ENCODE measurements at places on chromosomes 3 and 15.

- no peak for DNase-seq
Measured at GRCh38 chr15:79834495-79834894, 62.3 kb downstream of the MTHFS start.

- DNase-seq: no peak
Measured at GRCh38 chr3:15823092-15823491, 25.3 kb upstream of the ANKRD28 start.

GRCh38 chr15:100897221-100898151 is 17.9 kb downstream of the ALDH1A3 start:
- DNase-seq: no peak

- no peak for DNase-seq
Measured at GRCh38 chr3:42511201-42511600, 8.8 kb downstream of the VIPR1 start.

- no peak for DNase-seq
Measured at GRCh38 chr3:59978979-59979378, 929.2 kb upstream of the CFAP20DC start.

GRCh38 chr3:50550079-50550736 is 17.3 kb downstream of the C3orf18 start:
- DNase-seq: no peak

DNA sequence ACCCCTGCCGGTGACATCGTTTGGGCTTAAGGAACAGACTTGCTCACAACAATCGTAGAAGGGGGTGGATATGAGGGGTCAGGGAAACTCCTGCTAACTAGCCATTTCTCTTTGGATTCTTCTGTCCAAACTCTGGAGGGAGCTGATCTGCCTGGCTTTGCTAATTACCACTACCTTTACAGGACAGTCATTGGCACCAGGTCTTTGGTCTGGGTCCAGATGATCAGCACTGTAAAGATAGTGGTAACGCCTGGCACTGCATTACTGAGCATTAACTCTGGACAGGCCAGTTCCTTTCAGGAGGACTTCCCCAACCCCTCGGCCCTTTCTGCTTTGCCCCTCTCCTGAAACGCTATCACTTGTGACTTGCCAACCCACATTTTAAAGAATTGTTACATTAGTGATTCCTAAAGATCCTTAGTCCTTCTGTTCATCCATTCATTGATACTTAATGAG is 788 bp downstream of the UQCC5 start:
- DNase-seq: no peak

DNA sequence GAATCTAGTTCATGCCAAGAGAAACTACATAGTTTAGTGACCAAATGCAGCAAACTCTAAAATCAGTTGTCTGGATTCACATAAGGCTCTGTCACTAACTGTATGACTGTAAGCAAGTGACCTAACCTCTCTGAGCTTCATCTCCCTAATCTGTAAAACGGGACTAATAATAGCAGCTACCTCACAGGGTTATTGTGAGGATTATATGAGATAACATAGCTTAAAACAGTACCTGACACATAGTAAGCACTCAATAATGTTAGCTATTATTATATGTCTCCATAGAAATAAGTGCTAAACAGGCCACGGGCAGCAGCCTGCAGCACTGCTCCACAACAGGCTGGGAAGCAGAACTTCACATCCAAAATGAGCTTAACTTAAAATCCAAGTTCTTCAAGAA is 30.2 kb downstream of the NPTN start:
- DNase-seq: no peak

GRCh38 chr3:70501561-70501960 is 189.1 kb upstream of the MDFIC2 start:
- no peak for DNase-seq

GRCh38 chr3:122355612-122356011 is 27.4 kb downstream of the MIX23 start:
- no peak for DNase-seq

GRCh38 chr3:139517321-139518065 is 22.0 kb downstream of the RBP1 start:
- DNase-seq: no peak

DNA sequence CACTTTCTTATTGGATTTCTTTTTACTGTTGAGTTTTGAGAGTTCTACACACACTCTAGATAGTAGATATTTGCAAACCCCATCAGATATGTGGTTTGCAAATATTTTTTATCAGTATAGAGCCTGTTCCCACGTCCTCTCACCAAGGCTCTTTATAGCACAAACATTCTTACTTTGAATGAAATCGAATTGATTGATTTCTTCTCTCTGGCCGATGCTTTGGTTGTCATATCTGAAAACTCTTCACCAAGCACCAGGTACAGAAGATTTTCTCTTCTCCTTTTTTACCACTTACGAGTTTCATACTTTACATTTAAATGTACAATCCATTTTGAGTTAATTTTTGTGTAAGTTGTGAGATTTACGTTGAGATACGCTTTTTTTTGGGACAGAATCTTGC is 163.4 kb downstream of the PTPRG start:
- no peak for DNase-seq

DNA sequence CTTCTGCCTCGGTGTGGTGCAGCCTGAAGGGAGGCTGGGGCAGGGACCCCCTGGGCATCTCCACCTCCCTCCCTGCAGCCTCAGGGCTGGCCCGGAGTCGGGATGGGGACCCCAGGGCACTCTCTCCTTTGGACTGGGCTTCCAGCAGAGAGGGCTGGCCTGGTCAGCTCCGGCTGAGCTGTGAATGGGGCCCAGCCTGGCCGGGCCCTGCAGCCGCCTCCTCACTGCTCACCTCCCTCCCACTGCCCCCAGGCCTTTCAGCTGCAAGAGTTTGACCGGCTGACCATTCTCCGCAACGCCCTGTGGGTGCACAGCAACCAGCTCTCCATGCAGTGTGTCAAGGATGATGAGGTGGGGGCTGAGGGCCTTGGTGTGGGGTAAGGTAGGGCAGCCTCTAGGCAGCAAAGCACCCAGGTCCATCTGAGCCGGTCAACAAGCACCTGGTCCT is 36.0 kb downstream of the PSTPIP1 start:
- no peak for DNase-seq

- no peak for DNase-seq
Measured at GRCh38 chr15:90812958-90813265, 55.5 kb upstream of the FURIN start.

- DNase-seq: no peak
Measured at GRCh38 chr3:194387926-194388418, 11.1 kb downstream of the GP5 start.

GRCh38 chr3:146465693-146466465 is 3.5 kb downstream of the PLSCR2 start:
- no peak for DNase-seq

GRCh38 chr3:2652386-2652785 is 457.8 kb downstream of the IL5RA start:
- no peak for DNase-seq

DNA sequence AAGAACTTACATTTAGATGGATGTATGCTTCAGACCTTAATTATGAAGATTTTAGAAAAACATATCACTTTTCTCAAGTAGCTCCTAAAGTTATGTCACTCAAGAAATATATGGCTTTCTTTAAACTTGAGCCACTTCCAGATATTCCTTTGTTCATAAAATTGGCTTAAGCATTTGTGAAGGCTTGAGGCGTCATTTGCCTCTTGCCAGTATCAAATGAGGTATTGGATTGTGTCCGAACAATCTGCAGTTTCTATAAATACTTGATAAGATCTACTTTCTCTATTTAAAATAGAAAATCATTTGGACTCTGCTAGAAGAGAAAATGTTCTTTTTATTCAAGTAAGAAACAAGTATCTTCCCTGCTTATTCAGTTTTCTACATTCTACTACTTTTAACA is 102.6 kb downstream of the RSL24D1 start:
- no peak for DNase-seq

DNA sequence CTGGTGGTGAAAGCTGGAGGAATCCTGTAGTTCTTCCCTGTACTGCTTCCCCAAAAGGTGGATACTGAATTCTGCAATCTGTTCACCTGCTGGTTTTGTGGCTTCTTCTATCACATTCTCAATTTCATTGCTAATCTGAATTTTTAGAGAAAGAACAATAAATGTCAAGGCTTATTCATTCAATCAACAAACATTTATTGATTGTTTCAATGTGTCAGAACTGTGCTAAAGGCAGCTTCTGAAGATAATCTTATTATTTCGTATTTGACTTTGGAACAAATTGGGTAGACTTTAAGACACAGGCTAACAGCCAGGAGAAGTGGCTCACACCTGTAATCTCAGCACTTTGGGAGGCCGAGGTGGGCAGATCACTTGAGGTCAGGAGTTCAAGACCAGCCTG is 46.8 kb downstream of the IMPG2 start:
- DNase-seq: no peak

DNA sequence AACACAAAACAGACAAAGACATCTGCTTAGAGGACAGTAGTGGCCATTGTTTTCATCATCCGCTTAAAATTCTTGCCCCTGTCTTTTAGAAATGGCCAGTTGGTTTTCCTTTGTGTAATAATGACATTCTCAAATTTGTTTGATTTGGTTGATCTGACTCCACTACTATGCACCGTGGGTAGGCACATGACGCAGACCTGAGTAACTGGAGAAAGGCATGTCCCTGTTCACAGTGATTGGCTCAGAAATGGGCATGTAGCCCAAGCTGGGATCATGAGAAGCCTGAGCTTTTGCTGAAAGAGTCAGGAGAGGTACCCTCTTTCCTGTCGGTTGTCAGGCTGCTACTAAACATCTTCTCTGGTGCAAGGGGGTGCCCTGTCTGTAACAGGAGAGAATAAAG is 36.6 kb upstream of the MAGI1 start:
- DNase-seq: no peak

DNA sequence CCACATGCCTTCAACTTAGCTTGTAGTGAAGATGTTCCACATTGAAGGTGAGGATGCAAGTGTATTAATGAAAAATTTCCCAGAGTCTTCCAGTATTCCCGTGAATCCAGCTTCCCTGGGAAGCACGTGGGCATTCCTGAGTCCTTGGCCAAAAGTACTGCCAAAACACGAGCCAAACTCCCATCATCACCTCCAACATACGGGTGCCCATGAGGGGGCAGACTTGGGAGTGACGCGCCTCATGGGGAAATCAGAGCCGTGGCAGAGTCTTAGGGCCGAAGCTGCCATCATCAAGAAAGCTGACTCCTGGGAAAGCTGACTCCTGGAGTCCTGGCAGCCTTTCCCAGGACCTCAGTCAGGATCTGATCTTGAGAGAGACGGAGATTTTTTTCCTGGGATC is 20.1 kb upstream of the TM2D3 start:
- no peak for DNase-seq

DNA sequence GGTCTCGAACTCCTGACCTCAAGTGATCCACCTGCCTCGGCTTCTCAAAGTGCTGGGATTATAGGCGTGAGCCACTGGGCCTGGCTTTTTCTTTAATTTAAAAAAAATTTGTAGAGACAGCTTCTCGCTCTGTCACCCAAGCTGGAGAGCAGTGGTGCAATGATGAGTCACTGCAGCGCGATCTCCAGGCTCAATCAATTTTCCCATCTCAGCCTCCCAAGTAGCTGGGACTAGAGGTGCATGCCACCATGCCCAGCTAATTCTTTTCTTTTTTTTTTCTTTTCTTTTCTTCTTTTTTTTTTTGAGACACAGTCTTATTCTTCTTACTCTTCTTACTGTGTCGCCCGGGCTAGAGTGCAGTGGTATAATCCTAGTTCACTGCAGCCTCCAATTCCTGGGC is 19.8 kb downstream of the TUBGCP4 start:
- DNase-seq: no peak

DNA sequence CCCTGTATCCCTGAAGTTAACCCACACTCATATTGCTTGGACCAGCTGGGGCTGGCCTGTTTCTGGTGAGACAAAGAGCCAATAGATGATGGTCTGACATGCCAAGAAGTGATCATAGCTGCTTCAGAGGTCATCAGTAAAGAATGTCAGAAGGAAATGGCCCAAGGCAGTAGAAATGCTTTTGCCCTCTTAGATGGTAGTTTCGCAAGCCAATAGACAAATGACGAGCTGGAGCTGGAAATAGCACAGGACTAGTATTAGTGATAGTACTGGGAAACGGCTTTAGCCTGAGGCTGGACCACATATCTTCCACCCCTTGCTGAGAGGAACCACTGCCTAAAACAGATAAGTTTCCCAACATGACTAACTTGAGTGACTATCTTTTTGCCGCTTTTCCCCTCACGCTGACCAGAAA is 176.1 kb upstream of the THBS1 start:
- DNase-seq: no peak

DNA sequence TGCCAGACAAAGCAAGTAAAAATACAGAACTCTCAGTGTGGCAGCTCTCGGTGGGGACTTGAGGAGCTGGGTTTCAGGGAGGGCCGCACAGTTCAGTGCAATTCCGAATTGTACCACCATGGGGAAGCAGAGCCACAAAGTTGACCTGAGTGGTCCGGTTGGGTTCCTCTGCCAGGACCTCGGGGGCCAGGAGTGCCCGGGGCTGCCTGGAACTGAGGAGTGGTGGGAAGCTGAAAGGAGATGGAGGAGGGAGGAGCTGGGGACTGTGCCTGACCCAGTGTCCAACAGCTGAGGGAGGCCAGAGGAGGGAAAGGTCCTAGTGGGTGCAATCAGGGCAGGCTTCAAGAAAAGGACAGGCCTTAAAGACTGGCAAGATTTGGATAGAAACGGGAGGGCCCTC is 32.2 kb upstream of the TRH start:
- no peak for DNase-seq

GRCh38 chr3:31041161-31041978 is 146.9 kb upstream of the GADL1 start:
- no peak for DNase-seq

GRCh38 chr15:43920254-43920600 is 93.4 kb downstream of the WDR76 start:
- DNase-seq: no peak

- DNase-seq: peak; percentile 13
Measured at GRCh38 chr15:51580982-51581381, 41.6 kb downstream of the DMXL2 start.

- no peak for DNase-seq
Measured at GRCh38 chr15:67174864-67175573, 79.4 kb downstream of the AAGAB start.

GRCh38 chr15:101093958-101094357 is 157.9 kb downstream of the CHSY1 start:
- DNase-seq: no peak

- DNase-seq: no peak
Measured at GRCh38 chr15:94723801-94724200, 492.4 kb downstream of the MCTP2 start.

GRCh38 chr3:62192891-62193290 is 180.5 kb downstream of the FEZF2 start:
- no peak for DNase-seq

DNA sequence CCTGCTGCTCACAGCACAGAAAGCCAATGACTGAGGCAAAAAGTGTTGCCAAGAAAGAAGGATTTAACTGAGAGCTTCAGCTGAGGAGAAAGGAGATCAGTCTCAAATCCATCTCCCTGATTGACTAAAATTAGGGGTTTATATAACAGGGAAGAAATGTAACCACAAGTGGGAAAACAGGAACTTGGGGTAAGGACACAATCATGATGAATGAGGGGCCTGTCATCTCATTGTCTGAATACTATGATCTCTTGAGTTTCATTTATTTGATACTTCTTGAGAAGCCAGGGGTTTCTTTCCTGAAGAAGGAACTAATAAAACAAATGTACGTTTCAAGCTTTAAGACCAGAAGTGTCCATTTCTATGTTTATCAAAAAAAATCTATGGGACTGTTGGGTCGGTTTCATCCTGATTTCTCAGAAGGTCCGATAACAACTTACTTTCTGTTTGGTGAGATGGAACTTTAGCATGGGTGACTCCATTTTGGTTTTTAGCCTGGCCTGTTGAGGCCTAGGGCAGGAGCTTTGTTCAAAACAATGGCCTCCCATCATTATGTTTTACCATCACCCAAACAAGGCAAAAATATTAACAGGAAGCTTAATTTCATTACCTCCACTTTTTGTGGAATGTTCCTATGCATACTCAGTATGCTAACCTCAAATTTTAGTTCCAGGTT is 76.6 kb upstream of the PIAS1 start:
- DNase-seq: no peak

Measured in HL-60 (cell line).